ENCODE measurements at places on chromosomes 1 and 21.
A peak's percentile ranks its signal among the peaks of the same experiment; 100 is the strongest.

- no peak for DNase-seq
These were observed 15.1 kb downstream of the STUM start for GRCh38 chr1:226563666-226564065.

DNA sequence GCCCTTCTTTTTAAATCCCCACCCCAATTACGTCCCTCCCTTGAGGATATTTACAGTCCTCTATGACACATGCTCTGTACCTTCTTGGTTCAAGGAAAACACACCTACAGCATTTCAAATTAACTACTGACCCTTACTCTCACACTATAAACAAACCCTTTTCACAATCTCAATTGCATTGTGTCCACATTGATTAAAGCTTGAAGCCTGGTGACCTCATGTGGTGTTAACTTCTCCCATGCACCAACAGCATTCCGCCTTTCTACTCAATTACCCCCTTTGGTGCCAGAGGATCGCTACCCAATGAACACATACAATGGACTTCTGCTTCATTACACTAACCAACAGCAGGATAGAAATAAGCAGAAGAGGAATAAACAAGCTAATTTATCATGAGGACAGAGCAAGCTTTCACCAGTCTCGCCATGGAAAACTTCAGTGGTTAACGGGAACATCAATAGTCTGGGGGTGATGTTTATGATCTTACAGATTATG lies 15.2 kb downstream of the WLS start:
- DNase-seq = no peak

GRCh38 chr1:24929398-24930259 lies 447 bp downstream of the RUNX3 start:
- DNase-seq = peak; percentile 10

- DNase-seq = no peak
These were observed 149.6 kb downstream of the DISC1 start for GRCh38 chr1:231776010-231776756.

DNA sequence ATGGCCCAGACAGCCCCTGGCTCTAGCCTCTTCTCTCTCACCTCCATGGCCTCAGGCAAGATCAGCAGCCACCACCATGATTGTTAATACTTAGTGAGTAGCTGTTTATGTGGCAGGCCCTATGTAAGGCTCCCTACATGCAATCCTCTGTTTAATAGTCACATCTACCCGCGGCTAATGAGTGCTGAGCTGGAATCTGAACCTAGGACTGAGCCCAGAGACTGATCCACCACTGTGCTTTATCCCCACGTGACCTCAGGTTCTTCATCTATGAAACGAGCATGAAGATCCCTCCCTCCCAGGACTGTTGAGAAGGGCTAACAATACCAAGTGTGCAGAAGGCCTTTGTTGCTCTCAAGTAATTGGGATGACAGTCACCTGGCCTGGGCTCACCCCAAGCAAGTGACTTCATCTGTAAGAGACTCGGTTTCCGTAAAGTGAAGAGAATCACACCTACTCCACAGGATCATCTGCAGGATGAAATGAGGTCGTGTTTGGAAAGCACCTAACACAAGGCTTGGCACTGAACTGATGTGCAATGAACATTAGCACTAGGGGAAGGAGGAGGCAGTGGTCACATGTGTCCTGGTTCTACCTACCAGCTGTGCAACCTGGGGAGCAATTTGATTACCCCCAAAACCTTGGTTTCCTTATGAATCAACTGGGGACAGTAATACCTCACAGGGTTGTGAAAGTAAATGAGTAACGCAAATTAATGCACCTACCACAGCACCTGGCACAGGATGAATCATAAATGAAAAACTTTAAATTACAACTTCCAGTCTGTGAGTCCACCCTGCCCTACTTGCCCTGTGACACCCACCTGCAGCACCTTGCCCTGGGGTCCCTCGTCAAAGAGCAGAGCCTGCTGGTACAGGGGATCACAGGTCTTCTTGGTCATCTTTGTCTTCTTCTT lies 37.2 kb downstream of the RIMS3 start:
- DNase-seq = no peak

GRCh38 chr1:5267603-5268235 lies 613.3 kb downstream of the AJAP1 start:
- no peak for DNase-seq

GRCh38 chr1:70168283-70168682 lies 37.1 kb downstream of the LRRC40 start:
- no peak for DNase-seq

DNA sequence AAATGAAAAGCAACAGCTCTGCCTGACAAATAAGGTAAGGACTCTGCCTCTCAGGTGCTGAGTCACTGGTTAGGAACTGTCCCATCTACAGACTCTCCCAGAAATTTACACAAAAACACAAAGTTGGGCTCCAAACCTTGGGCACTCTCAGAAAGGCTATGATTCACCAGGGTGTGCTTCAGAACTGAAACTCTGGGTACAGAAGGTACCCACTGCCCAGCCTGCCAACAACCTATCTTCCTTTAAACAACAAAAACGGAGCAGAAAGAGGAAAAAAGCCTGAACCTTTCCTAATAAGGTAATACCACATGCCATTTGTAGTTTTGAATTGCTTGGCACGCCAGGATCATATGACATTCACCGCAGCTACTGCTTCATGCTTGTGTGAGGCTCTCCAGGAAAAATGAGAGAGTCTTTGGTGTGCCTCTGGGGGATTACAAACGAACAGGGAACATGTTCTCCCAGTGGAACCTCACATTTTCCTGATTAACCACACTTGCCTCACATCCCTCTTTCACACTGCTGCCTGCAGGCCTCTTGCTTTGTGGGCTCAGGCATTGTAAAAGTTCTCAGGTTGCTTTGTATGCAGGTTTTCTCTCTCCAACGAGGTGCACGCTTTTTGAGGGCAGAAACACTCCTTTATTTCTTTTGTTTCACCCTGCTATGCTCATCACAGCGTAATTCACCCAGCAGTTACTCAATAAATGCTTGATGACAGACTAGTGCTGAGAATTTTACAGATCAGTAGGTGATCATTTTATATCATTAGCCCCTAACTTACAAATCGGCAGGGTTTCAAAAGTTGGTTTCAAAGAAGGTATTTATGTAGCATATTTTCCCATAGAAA lies 65.1 kb downstream of the GADD45A start:
- peak; percentile 50 for DNase-seq

DNA sequence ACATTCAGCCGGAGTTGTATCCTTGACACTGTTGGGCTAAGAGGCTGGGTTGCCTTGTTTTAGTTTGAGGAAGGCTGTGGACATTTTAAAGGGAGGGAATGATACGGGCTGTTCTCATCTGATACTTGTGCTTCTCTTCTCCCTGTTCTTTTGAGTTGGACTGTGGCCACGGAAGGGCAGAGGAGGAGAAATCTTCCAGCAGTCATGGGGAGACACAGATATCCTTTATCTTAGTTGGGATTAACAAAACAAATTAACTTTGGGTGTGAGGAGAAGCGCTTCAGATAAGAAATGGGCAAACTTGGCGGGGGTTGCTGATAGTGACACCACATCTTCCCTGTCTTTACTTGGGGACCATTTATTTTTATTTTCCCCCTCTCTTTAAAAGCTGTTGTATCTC lies 138.8 kb downstream of the ROR1 start:
- DNase-seq = no peak

DNA sequence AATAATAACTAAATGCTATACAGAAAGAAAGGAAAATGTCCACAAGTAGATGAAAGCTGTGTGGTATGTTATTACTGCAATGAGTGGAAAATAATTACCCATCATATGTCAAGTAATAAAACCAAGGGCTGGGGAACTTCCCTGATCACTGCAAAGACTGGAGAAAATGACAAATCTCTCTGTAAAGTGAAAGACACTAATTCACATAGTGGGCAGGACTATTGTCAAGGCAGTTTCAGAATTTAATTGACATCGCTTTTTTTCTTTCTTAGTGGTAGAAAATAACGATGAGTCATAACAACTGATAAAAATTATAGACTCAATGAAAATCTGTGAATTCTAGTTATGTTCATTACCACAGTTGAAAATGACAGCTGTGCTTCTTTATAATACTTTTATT lies 153.7 kb upstream of the ST6GALNAC5 start:
- no peak for DNase-seq

DNA sequence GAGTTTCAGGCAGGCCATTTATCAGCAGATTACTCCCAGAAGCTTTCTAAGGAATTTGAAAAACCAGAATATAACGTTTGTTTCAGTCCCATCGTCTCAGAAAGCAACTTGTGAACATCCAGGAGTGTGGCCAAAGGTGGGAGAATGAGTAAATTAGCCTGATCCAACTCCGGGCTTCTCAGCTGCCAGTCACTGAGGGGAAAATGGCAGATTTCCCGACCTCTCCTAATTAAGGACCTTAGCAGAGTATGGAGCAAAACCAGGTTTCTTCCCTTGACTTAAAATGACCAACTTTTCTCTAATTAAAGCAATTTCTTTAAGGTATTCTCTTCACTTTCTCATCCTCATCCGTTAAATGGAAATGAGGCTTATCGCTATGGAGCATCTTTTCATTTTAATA lies 1.0 kb downstream of the CORT start:
- DNase-seq = no peak

DNA sequence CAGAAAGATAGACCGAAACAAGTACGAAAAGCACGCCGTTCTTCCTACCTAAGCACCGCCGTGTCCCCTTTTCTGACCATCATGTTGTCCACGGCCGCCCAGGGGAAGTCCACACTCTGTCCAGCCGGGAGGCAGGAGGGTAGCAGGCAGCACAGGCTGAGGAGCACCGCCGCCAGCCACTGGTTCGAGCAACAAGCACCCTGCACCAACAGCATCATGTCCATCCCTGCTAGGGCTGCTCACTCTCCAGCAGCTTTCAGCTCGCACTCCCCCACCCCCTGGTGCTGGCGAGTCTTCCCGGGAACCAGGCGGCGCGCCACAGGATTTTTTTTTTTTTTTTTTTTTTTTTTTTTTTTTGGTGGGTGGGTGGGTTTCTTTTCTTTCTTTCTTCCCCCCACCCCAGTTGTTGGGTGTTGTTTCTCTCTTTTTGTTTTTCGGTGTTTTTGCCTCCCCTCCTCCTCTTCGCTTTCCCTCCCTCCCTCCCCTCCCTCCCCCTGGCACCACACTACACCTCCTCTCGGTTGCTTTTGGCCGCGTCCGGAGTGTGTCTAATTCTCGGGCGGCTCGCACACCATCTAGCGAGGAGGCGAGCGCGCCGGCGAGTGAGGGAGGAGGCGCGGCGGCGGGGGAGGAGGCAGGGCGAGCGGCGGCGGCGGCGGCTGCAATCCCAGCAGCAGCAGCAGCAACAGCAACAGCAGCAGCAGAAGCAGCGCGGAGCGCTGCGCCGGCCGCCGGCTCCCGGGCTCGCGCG lies at the start of gene NEGR1:
TSS of gene NEGR1 (minus strand) at position 269 of the 751 bp plus-strand sequence.
- peak; percentile 89 for DNase-seq

DNA sequence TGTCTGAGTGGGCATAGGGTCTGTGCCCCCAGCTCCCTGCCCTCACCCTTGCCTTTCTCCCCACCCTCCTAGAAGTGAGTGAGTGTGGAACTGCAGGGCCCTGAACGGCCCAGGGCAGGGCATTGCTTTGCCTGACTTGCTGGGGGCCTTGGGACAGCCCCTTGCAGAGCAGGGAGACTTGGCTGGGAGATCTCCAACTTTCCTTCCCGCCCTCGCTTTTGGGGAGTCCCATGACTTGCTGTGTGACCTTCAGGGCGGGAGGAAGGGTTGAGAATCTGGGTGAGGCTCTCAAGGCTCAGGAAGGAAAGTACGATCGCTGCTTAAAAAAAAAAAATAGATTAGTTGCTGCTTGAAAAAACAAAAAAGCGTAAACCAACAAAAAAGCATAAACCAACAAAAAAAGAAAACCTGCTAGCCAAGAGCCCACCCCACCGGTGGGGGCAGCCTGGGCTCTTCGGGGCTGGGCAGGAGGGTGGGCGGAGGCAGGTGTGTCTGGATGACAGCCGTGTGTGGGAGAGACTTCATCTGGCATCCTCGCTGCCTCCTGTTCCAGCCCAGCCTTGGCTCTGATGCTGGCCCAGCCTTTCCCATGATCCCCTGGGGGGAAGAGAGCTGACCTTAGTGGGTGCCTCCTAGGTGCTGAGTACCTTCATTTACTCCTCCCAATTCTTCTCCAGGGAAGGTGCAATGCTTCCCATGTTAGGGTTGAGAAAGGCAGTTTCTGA lies 6.5 kb downstream of the NBL1 start:
- DNase-seq = no peak

DNA sequence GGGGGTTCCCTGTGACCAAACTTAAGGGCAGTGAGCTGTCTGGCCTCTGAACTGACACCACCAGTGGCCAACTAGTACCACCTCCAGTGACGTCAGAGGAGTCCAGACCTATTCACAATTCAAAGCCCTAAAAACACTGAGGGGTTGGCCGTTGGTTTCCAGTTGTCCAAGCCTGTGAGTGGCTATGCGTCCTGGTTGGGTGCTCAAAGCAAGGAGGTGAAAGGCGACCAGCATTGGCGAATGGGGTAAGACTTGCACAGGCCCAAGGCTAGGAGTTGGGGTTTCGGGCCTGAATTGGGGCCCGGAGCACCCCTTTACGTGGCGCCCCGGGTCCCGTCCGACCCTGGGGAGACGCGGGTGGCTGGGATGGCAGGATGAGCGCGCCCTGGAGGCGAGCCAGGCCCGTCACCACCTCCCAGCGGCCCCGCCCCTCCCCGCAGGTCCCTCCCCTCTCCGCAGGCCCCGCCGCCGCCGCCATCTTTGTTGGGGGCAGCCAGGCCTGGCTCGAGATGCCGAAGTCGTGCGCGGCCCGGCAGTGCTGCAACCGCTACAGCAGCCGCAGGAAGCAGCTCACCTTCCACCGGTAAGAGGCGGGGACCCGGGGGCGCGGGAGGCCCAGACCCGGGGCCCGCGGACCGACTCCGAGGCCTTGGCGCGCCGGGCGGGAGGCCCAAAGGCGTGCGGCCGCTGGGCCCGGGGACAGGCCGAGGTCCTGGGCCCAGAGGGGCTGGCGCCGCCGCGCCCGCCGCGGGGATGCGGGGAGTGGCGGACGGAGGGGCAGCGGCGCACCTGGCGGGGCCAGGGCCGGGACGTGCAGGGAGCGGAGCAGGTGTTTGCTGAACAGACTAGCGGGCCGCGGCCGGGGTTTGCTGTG lies at the start of gene THAP3:
TSS of gene THAP3 (plus strand) at position 159 of the 874 bp plus-strand sequence. CDS start at position 510, 351 bp downstream.
- DNase-seq = peak; percentile 82

- no peak for DNase-seq
These were observed 73.2 kb downstream of the CD58 start for GRCh38 chr1:116497656-116498055.

- peak; percentile 55 for DNase-seq
These were observed 7.2 kb upstream of the SLX9 start for GRCh38 chr21:44932408-44933181.

DNA sequence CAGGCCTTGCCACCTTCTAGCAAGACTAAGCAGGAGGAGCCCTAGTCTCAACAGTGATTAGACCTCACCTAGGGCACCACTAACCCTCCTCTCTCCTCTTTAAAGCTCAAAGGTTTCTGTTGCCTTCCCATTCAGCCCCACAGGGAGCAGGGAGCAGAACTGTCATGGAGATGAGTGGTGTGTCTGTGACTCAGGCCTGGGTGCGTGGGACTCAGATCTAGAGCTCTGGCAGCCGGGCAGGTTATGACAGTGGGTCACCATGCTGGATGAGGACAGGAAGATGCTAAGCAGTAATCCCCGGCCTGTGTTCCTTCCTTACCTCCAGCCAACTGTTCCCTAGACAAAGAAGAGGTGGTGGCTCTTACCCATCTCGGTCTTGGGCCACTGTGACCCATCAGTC lies 60.1 kb upstream of the COA6 start:
- no peak for DNase-seq

- DNase-seq = peak; percentile 14
These were observed 65.4 kb downstream of the ALPL start for GRCh38 chr1:21574466-21575151.
